Cortex of kidney (tissue), 1 donor: ENCODE measurements at places on chromosomes 1 and 21.

- DNase-seq, result no peak
Observed at GRCh38 chr1:22048351-22049192, 3.9 kb upstream of the CDC42 start.

DNA sequence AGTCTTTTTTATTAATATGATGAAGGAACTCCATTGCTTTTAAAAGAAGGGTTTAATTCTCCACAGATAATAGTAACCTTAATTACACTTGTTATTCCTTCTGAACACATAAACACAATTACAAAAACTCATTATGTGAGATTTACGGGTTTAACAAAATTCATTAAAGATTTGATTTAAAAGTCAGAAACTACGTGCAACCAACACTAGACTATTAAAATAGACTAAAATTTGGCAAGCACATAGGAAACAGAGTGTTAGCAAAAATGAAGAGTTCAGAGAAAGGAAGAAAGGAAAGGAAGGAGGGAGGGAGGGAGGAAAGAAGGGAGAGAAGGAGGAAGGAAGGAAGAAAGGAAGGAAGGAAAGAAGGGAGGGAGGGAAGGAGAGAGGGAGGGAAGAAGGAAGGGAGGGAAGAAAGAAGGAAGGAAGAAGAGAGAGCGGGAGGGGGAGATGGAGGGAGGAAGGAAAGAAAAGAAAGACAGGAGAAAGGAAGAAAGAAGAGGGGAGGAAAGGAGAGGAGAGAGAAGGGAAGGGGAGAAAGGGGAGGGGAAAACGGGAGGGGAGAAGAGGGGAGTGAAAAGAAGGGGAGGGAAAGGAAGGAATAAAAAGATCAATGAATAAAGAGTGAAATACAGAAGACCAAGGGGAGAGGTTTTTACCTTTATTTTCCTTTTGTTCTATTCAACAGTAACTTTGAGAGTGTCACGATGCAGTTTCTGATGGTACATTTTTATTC is 123.4 kb upstream of the LYPLAL1 start:
- no peak for DNase-seq

DNA sequence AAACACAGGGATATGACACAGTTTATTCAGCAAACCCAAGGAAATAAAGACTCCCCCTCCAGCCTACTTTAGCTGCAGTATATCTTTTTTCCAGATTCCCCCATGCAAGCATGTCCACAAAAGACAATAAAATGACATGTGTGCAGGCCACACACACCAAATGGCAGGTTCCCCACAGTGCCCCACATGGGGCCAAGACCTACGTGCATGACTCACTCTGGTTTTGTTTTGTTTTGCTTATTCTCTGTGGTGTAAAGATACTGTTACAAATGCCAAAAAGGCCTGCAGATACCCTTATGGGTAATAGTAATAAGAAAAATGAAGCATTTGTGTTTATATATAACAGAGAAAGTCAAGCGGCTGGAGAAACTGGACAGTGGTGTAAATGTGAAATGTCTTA is 71.6 kb downstream of the RD3 start:
- DNase-seq, result no peak

GRCh38 chr1:7299329-7299799 is 471.7 kb upstream of the VAMP3 start:
- DNase-seq, result no peak

- DNase-seq, result no peak
Observed at GRCh38 chr1:78114034-78114956, 68.5 kb downstream of the GIPC2 start.

DNA sequence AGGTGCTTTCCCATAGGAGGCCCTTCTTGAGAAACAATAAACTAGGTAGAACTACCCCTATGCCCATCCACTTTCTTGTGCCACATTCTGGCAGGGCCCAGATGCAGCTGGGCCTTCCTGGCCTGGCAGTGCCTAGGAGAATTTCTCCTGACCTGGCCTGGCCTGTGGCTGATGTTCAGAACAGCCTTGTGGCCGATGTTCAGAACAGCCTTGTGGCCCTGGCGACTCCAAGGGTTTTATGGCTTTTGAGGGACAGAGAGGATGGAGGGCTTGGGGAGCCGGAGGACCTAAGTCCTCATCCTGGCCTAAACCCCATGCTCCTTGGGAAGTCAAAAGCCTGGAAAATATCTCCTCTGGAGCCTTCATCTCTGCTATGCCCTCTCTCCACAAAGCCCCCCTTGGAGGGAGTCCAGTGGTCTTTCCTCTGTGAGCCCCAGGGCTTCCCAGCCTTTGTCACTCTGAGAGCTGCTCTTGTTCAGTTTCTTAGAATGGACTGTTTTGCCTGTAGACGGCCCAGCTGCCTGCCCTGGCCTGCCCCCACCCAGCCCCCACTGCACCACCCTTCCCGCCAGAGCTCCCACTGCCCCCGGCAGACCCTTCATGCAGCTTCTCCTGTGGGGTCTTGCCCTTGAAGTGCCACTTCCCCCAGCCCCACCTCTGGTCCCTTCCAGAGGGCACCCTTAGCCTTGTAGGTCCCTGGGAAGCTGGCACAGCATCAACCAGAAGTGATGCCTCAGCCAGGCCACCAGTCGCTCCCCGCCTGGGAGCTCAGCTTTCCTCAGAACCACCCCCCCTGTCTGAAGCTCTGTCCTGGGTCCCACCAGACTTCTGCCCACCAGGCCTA is 7.0 kb downstream of the GPR37L1 start:
- DNase-seq, result no peak

DNA sequence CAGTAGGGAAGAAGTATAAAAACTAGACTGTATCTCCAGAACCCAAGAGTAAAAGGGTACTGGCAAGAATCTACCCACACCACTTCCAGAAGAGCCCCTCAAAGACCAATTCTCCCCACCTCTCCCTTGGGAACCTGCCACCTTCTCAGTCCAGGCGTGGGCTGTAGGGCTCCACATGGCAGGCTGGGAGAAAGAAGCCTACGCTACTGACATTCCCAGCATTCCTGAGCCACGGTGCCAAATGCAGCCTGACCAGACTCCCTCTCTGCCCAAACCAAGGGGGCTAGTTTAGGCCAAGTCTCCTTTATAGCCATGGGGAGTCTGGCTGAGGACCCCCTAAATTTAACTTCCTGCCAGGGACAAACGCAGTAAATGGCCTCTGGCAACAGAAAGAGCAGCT is 2.0 kb downstream of the UBE2Q1 start:
- DNase-seq, result no peak

DNA sequence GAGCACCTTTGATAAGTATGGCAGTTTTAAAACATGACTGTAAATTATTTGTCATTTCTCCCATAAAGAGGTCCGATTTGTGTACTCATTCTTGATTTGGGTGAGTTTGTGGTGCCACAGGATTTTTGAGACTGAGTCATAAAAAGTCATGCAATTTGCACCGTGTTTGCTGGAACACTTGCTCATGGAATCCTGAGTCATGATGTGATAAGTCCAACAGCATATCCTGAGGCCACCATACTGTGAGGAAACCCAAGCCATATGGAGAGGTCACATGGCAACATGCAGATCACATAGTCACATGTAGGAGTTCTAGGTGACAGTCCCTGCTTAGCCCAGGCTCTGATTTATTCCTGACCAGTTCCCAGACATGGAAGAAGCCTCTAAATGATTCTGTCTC is 40.8 kb upstream of the PRRX1 start:
- no peak for DNase-seq

DNA sequence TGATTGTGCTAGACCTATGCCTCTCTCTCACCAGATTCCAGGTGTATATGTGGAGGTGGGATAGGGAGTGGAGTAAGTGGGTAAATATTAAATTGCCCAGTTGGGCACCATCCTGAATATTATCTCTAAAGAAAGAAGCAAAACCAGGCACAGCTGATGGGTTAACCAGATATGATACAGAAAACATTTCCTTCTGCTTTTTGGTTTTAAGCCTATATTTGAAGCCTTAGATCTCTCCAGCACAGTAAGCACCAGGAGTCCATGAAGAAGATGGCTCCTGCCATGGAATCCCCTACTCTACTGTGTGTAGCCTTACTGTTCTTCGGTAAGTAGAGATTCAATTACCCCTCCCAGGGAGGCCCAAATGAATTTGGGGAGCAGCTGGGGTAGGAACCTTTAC is at the start of gene FCER1A:
TSS of gene FCER1A (plus strand) at position 242 of the 400 bp plus-strand sequence. CDS start at position 271, 29 bp downstream.
- no peak for DNase-seq

GRCh38 chr1:33342041-33342723 is 21.3 kb upstream of the A3GALT2 start:
- DNase-seq, result no peak

DNA sequence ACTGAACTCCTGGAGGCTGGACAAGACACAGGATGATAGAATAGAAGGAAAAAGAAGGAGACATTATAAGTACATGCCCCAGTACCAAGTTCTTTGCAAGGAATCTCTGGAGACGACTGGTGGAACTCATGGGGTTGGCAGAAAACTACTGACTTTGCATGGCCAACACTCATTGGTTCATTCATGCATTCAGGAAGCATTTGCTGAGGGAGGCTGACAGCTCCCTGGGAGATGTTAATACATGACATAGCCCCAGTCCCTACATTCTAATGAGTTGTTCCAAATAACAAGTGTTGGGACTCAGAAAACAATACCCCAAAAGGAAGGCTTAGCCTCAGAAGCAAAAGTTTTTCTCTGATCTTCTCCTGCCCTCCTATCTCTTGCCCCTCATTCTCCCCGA is 172.8 kb upstream of the IRF2BP2 start:
- DNase-seq, result no peak

DNA sequence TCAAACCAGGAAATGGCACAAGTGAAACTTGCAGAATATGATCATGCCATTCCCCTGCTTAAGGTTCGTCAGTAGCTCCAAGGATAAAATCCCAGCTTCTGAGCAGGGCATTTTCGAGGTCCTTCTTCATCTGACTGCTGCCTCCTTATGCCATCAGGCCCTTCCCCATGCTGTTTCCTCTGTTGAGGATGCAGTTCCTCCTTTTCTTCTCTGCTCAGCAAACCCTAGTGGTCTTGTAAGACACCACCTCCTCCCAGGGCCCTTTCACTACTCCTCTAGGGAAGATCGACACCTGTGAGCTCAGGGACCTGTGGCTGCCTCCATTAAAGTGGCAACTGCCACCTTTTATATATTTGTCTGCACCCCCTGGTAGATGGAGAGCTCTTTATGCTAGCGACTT is 62.1 kb upstream of the JUN start:
- DNase-seq, result no peak

GRCh38 chr1:161085165-161085564 is 4.2 kb downstream of the NECTIN4 start:
- DNase-seq, result no peak

DNA sequence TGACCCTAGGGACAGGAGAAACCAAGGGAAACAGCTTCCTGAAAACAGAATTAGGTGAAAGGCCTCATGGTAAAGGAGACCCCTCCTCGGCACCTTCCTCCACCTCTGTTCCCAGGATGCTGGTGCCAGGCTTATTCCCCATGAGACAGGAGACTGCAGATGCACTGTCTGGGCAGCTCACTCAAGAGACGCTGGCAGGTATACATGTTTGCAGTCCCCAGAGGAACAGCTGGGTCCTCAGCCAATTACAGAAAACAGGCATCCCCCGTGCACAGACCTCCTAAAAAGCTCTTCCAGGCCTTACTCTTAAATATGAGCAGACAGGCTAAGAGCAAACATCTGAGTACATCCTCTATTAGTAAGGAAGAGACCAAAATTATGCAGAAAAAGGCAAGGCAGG is 6.5 kb downstream of the CCSAP start:
- no peak for DNase-seq

- DNase-seq, result no peak
Observed at GRCh38 chr1:47580451-47580995, 142.7 kb downstream of the FOXD2 start.

- no peak for DNase-seq
Observed at GRCh38 chr1:47013293-47013692, 10.2 kb upstream of the CYP4X1 start.

DNA sequence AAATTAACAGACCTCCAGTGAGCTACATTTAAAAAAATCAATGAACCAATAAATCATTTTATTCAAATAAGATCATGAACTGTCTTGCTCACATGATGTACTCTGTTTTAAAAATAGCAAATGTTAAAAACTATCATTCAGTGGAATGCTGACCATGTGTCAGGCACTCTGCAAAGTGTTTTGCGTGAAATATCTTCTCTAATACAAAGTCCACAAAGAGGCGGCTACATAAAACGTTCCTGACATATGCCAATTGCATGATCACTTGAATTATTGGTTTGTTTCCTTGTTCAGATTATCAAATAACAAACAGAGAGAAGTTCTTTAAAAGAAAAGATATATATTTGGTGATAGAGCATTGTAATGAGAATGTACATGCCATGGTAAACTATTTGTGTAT is 10.7 kb downstream of the FMO2 start:
- no peak for DNase-seq

DNA sequence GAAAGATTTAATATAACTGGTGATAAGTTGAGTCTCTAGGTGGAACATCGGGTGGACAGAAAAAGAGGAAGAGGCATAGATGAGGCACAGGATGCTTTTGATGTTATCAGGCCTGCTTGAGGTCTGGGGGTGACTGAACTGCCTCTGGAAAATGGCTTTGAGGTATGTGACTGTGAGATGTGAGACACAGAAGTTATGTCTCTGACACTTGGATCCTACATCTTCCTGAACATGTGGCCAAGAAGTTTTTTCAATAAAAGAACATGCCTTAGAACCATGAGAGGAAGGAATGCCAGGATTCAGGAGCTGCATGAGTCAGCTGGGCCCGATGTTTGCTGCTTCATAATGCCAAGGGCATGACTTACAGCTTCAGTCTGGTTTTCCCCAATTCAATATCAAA is 11.5 kb upstream of the AIM2 start:
- DNase-seq, result no peak

DNA sequence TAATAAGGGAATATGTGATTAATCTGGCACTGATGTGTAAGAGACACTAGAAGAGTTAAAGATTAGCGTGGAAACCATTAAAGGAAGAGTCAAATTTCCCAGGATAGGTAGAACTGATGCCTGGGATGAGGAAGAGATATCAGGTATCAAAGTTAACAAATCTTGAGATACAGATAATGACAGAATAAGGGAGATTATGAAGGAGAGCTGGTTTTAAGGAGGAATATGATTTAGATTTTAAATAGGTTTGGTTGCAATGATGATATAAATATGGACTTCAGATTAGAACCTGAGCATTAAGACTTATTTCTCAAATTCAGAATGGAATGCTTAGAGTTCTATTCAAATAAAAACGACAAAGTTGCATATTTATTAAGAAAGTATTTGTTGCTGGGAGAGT is 26.2 kb downstream of the MAGI3 start:
- DNase-seq, result no peak

DNA sequence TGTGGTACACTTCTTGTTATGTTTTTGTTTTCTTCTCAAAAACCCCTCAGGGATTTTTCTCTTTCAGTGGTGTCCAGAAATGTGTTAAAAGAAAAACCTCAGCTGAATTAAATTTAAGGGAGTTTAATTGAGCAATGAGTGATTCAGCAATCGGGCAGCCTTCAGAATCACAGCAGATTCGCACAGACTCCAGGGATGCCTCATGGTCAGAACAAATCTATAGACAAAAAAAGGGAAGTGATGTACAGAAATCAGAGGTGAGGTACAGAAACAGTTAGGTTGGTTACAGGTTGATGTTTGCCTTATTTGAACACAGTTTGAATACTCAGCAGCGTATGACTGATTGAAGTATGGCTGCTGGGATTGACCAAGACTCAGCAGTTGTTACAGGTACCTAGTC is 86.2 kb downstream of the TLR5 start:
- no peak for DNase-seq
